ENCODE measurements at places on chromosomes 12 and 14.

DNA sequence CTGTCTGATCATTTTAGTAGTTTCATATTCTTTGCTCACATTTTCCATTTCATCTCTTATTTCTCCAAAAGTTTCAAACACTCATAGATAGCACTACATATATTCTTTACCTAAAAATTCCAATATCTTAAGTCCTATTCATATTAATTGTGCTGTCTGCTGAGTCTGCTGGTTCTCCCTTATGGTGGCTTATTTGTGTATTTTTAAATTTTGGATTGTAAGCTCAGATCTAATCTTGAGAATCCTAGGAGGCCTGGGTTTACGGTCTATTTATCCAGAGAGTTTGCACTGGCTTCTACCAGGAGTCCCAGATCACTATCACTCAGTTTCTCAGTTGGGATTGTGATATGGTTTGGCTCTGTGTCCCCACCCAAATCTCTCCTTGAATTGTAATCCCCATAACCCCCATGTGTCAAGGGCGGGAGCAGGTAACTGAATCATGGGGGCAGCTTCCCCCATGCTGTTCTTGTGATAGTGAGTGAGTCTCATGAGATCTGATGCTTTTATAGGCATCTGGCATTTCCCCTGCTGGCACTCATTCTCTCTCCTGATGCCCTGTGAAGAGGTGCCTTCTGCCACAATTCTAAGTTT, 10.2 kb downstream of the NT5DC3 start:
- no peak for DNase-seq

DNA sequence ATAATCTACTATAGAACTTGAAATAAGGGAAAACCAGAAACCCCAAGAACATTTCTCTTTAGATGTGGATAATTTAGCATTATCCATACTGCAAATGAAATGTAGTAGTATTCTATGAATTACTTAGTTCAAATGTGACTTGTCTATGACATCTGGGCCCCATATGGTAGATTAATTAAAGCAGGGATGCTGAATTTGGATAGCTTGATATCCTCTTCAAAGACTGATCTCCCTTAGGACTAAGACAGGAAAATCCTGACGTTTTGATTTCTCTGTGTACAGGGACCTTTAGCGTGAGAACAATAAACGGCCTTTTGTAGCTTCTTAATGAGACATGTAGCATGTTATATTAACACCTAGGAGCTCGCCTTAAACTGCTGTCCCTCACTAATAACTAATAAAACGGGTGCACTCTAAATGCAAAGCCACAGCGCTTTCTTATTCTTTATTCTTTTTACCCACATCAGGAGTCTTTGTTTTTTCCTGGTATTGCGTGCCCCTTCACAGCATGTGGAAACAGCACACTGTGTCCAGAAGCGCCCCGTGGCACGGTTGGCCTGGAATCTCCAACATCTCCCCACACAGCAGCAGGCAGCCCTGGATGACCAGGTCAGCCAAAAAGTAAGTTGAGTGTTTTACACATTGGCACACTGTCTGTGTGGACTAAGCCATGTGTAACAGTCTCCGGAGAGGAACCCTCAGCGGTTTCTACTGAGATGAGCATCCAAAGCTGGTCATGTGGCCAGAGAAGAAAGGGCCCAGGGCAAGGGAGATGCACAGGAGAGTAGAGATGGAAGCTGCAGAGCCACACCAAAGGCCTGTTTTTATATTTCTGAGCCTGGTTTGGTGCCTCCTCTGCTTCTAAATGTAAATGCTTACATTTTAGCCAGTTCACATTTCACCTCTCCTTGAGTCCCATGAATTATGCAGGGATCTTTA, 93.1 kb downstream of the SRGAP1 start:
- DNase-seq = no peak

- peak; percentile 65 for DNase-seq
These were observed 10.3 kb upstream of the CD27 start for GRCh38 chr12:6434205-6435140.

DNA sequence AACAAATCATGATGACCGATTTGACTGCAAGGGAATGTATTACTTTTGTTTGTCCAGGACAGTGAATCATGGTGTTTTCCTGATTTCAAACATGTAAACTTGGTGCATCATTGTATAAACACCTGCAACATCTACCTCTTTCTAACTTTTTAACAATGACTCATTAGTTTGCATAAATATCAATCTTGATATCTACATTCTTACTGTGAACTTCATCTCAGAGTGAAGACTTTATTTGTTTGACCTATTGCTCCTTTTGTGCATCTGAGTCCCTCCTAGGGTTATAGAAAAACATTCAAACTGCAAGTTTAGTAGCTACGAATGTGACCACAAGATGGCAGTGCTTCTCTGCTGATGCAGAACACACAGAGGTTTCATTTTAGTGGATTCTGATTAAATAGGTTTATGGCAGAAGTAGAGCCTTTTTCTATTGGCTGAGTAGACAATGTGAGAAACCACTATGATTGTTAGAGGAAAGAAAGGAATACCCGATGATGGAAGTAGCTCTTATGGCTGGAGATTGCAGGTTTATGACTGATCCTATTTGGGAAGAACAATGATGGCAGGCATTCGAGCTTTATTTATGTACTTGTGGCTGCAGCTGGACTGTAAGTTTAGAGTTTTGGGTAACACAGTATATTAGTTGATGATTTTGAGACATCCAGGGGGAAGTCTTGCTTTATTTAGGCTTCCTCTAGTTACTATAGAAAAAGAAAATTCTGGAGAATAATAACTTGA, 244.2 kb upstream of the OR4E1 start:
- no peak for DNase-seq

DNA sequence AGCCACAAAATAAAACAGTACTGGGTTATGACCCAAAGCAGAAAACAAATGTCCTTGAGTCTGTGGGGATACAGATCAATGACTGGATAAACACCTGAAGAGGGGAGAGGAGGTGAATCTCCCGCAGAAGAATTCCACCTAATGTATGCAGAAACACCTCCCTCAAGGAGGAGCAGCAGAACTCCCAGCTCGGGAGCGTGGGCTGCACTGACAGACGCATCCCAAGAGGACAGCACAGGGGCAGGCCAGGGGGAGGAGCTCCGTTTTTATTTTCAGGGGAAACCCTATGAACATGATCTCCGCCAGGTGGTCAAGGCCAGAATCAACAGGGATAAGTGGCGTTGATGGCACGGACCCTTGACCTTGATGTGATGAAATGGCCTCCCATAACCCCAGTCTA, 41.8 kb upstream of the PPP2R5C start:
- no peak for DNase-seq

DNA sequence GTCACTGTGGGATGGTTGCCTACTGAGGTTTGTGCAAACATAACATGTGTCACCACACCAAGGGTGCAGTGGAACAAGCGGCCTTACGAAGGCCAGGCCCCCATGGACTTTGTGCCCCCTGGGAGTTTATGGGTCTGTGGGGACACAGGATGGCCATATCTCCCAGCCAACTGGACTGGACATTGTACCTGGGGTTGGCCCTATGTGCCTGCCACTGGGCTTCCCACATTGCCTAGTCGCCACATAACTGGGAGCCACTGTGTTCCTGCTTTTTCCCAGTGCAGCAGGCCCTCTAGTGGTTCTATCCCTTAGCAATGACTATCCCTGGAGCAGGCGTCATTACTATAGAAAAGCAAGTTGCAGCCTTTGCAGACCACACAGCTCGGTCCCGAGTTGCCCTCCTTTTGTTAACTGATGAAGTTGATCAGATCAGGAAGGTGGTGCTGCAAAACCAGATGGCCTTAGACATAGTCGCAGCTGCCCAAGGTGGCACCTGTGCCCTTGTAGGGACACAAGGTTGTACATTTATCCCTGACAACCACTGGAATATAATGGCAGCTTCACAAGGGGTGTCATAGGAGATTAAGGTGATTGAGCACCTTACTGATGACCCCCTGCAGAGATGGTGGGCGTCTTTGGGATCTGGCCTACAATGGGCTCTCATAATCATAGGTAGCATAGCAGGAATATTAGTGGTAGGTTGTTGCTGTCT, 15.2 kb upstream of the RNASE12 start:
- no peak for DNase-seq

GRCh38 chr12:6046511-6047180, 77.8 kb downstream of the VWF start:
- DNase-seq = no peak

DNA sequence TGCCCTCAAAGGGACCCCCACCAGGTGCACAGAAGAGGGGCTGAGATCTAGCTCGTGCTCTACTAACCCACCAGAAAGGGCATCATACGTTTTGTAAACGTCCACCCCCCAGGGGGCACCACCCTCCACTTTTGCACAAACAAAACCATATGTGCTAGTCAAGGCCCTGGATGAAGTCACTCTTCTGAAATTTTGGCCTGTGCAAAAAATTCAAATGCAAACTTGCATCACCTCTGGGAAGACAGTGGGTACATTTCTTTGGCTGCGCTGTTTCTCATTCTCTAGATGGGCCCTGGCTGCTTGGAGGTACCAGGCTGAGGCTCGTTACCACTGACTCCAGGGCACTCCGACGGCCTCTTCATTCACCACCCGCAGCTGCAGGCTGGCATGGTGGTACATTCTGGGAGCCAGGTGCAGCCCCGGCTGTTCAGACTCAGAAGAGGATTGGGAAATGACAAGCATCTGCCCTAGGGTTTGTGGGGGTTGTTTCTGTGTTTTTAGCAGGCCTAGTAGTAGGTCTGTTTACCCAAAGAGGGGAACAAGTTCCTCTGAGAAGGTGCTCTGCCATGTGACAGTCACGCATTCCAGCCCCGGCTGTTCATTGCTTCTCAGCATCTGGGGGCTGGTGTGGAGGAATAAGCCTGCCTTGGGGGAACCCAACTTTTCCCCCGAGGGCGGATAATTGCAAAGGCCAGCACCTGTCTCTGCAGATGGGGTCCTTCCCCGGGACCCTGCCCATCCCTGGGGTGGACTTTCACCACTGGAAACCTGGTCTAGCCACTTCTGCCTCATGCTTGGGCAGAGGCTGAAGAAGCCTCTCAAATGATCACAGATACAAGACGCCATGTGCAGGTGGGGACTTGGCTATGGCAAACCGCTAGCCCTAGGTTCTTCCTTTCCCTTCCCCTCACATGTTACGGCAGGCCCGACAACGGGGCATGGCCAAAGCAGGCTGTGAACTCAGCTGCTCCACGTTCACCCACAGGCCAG, 147.6 kb downstream of the DPF3 start:
- DNase-seq = no peak

- no peak for DNase-seq
These were observed 13.8 kb downstream of the SLC41A2 start for GRCh38 chr12:104944252-104944651.

DNA sequence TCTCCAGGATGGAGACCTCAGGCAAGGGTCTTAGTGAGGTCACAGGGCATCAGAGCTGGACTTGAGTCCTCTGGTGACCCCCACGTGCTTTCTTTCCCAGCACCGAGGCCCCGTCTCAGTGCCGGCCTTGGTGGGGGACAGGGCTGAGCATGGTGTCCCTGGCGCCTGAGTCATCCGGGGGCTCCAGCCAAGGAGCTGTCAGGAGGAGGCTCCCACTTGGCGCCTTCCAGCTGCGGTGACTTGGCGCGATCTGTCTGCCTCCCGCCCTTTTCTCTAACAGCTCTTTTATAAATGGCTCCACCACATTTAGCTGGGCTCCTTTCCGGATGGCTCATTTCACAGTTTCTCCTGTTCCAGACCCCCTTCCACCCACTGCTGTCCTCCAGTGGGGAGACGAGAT, 60.4 kb downstream of the PRMT8 start:
- no peak for DNase-seq

GRCh38 chr12:30064906-30065305, 281.2 kb upstream of the TMTC1 start:
- no peak for DNase-seq

DNA sequence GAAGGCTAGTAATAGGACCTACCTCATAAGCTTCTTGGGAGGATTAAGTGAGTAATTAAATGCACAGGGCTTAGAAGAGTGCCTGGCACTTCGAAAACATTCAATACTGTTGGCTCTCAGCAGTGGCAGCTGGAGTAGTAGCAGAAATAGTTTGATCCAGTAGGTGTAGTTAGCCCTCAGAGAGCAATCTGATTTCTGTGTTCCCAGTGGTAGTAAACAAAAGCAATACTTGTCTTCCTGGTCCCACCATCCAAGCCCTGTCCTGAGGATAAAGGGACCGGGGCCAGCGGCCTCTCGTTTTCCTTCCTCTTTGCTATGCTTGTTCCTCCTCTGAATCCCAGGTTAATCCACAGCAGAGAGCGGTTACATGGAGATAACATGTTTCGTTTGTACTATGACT, 131.6 kb downstream of the SAMD4A start:
- DNase-seq = no peak

DNA sequence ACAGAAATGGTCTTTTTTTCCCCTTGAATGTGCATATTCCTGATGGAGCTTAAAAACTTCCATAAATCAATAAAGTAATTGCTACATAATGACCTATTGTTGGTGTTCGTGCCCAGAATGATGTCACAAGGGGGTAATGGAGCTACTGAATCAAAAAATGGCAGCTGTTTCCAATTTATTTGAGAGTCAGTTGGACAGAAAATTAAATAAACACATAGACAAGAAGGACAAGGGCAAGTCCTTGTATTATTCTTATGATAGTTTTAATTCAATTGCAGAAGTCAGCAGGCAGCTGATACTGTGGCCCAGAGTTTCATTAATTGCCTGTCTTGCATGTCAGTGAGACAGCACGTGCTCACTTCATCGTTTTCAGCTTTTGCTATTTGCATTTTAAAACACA, 473.5 kb downstream of the ETNK1 start:
- DNase-seq = peak; percentile 18

DNA sequence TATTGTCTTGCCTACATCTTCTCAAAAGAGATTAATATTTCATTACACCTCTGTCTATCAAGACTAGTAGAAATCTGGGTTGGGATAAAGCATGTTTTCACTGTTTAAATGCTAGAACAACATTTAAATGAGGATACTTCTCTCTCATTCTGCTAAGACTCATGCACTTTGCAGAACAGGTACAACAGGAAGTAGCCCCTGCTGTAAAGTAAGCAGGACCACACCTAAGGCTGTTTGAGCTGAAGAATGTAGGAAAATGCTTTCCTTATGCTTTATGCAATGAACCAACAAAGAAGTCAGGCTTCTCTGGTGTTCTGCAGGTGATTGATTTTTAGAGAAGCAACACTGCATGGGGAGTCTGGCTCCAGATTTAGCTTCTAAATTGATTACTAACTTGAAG, 89.4 kb downstream of the PAX9 start:
- no peak for DNase-seq

- DNase-seq = no peak
These were observed 26.0 kb upstream of the IL22 start for GRCh38 chr12:68279227-68280054.

DNA sequence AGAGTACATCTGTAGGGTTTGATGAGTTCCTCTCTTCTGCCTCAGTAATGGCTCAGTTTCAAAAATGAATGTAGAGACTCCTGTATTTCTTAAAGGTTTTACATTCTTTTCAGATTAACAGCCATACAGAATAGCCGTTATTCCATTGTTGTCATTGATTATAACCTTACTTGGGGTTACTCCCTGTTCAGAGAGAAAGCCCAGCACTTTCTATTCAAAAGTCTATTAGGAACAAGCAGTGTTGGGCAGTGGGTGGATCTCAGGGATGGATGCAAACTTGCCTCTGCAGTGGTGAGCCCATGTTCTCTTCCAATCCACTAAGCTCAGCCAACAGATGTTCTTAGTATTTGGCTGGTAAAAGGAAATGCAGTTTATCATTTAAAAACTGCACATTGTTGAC, 342.6 kb upstream of the E2F7 start:
- DNase-seq = no peak
